ENCODE measurements at places on chromosomes 3 and 15.
A peak's percentile ranks its signal among the peaks of the same experiment; 100 is the strongest.

DNA sequence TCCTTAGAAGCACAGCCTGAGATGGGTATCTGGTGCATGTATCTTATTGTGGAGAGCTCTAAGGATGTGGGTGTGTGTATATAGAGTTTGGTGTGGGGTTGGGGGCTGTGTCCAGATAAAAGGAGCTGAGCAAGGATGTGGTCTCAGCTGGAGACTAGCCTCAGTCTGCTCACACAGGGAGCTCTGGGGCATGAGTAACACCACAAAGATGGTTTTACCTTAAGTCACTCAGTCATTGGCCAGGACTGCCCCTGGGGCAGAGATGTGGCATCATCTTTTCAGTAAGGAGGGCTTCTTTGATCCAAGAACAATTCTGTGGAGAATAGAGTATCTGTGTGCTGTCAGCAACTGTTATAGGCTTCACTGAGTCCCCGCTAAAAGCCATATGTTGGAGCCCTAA lies 163.4 kb upstream of the NUDT16 start:
- DNase-seq, result no peak
- H3K36me3 ChIP-seq, result no peaks in the 10 kb centered on the region

- H3K4me1 ChIP-seq, result peaks cover 7% of the 10 kb centered on the region
- no peak for DNase-seq
- no peak overlapping the region for H3K4me3 ChIP-seq
- no peaks in the 10 kb centered on the region for H3K27me3 ChIP-seq
These were observed 78.0 kb downstream of the MYO1E start for GRCh38 chr15:59294574-59295260.

GRCh38 chr3:127831723-127832172 lies 9.4 kb upstream of the MGLL start:
- peak; percentile 78 for DNase-seq
- H3K4me3 ChIP-seq, result no peak overlapping the region
- H3K27ac ChIP-seq, result peak overlapping the region; percentile 35
- no peaks in the 10 kb centered on the region for H3K36me3 ChIP-seq

DNA sequence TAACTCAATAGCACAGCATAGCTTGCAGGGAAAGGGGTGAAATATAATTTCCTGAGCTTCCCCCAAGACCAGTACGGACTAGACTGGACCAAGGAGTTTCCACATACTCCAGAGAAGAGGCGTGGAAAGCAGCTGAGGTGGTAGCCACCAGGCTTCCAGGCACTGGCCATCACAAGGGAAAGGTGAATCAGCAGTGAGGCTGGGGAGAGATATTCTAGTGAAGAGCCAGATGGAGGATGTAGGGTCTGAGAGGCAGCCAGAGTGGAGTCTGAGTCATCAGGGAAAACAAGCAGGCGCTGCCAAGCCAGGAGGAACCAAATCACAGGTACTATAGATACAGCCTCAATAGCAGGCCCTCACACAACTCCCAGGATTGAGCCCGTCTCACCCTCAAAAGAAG lies 9.6 kb upstream of the RASA2 start:
- no peaks in the 10 kb centered on the region for H3K36me3 ChIP-seq
- H3K27ac ChIP-seq, result no peak overlapping the region
- no peak for DNase-seq
- H3K4me1 ChIP-seq, result no peaks in the 10 kb centered on the region

DNA sequence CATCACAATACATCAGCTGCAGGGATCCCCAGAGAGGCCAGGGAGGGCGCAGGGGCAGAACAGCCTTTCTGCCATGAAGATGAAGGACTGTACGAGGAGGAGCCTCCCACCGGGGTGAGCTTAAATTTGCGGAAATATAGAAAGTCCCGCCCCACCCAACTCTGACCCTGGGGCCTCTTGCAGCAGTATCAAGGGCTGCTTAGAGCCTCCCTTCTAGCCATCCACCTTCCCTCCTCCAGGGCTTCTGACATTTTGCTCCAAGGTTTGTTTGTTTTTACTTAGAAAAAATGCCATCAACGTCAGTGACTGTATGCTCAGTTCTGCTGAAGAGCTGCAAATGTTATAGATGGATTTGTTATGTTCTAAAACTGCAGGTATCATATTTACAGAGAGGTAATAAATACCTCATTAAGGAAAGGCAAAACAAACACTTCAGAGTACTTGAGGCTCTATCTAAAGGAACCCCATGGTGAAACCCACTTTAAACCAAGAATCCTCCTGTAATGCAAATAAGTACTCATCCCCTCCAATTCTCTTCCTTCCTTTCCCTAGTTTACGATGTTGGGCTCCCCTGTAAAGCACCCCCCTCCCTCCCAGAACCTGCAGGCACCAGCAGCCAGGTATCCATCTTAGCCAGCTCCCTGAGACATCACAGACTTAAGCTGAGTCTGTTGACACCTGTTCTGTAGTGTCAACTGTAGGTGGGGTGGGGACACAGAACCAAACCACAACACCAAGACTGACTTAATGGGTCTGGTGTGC lies 30.5 kb downstream of the RFTN1 start:
- H3K36me3 ChIP-seq, result no peaks in the 10 kb centered on the region
- no peaks in the 10 kb centered on the region for H3K27me3 ChIP-seq
- H3K4me3 ChIP-seq, result no peak overlapping the region
- DNase-seq, result no peak

- no peaks in the 10 kb centered on the region for H3K27me3 ChIP-seq
- H3K4me3 ChIP-seq, result no peak overlapping the region
These were observed 1.6 kb upstream of the MCTP2 start for GRCh38 chr15:94229591-94230369.

GRCh38 chr15:70651303-70651845 lies 112.0 kb downstream of the UACA start:
- no peaks in the 10 kb centered on the region for H3K27me3 ChIP-seq
- no peaks in the 10 kb centered on the region for H3K4me1 ChIP-seq
- peaks cover 6% of the 10 kb centered on the region for H3K36me3 ChIP-seq
- H3K27ac ChIP-seq, result no peak overlapping the region
- H3K4me3 ChIP-seq, result no peak overlapping the region

DNA sequence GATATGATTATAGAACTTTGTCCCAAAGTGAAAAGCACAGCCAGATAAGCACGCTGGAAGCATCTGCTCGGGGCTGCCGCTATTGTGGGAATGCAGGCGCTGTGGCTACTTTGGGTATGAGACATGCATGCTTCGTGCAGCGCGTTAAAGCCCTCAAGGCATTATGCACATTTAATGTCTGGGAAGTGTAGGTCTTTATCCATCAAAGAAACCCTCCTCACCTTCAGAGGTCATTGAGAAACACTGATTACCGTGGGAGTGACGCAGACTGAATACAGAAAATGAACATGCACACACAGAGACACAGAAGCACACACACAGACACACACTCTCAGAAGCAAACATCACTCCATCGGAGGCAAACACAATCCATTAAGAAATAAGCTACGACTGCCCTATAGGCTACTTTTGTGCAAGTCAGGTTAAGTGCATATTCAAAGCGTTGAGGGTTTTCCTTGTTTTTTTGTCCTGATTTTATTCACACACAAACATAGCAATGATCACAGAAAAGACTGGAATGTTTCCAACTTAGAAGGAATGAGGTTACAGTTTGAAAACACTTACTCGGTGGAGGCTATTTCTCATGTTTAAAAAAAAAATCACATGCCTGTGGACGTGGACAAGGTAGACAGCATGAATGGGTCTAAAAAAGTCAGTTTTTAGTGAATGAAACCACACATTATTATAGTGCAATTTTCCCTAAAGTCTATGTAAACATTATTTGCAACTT lies 68.5 kb downstream of the PLCH1 start:
- H3K4me1 ChIP-seq, result no peaks in the 10 kb centered on the region
- DNase-seq, result no peak
- H3K4me3 ChIP-seq, result no peak overlapping the region

DNA sequence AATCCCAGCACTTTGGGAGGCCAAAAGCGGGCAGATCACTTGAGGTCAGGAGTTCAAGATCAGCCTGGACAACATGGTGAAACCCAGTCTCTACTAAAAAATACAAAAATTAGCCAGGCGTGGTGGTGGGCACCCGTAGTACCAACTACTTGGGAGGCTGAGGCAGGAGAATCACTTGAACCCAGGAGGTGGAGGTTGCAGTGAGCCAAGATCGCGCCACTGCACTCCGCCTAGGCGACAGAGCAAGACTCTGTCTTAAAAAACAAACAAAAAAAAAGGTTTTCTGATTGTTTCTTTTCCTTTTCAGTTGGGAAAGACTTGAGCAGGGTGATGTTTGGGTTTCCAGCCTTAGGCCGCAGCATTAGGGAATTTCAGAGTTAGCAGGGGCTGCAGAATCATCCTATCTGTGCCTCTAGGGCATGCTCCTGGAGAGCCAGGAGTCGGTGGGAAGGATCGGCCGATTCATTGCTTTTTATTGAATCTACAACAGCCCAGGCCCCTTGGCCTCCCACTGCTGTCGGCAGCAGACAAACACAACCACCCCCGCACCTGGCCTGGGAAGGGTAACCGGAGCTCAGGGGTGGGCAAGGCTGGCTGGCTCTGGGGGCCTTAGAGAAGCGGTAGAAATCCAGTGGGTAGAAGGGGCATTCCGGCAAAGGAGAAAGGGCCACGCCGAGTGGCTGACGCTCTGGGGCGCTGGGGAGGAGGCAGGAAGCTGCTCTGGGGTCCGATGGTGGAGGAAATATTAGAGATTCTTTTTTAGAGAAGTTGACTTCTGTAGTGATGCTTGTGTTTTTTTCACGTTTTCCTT lies 6.3 kb downstream of the CHAC1 start:
- H3K27me3 ChIP-seq, result no peaks in the 10 kb centered on the region
- no peak for DNase-seq

DNA sequence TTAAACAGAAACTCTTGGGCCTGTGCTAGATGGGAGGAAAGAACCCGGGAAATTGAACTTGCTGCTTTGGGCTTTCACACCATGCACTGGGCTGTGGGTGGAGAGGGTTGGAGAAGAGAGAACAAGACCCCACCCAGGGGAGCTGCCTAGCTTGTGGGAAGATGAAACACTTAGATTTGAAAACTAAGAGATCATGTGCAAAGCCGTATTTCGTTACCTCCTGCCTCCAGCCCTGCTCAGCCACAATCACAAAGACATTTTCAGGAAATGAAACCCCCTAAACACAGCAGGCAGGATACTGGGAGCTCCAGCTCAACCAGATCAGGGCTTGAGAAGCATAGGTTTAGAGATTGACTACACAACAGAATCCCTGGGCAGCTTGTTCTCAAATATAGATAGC lies 183.0 kb upstream of the C2CD4B start:
- no peaks in the 10 kb centered on the region for H3K36me3 ChIP-seq
- DNase-seq, result no peak
- no peaks in the 10 kb centered on the region for H3K4me1 ChIP-seq
- no peak overlapping the region for H3K4me3 ChIP-seq

DNA sequence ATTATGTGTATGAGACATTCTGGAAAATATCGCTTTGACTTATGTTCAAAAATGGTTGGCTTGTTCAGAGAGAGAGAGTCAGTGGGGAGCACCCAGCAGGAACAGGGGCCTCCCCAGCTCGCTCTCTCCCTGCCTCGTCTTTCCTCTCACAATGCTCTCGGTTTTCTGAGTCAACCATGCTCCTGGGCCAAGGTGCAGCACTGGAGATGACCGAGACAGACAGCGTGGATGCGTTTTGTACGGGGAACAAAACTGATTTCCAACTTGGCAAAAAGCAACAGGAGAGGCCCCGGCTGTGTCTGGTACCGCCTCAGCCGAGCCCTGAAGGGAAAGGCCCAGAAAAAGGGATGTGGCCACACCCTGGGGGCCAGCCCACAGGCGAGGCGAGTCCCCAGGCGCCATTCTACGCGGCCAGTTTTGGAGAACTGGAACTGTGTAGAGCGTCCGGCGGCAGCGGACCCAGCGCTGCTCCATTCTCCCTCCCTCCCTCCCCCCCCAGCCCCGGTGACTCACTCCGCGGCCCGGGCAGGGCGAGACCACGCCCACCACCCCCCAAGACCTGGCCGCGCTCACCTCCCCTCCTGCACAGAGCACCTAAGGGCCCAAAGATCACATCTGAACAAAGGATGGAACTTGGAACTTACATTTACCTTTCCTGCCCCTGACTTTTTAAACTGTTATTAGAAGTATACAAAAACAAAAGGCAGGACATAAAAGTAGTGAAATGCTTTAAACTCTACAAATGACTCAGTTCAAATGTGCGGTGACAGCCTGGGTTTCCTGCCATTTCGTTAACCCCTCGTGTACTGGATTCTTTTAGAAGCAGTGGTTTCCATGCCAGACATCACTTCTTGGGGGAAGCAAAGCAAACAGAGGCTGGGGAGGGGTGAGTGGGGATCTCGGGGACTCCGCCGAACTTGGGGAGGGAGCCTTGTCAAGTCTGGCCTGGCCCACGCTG lies 12.7 kb downstream of the ATP10A start:
- H3K4me3 ChIP-seq, result no peak overlapping the region
- H3K36me3 ChIP-seq, result no peaks in the 10 kb centered on the region
- no peak for DNase-seq
- no peaks in the 10 kb centered on the region for H3K4me1 ChIP-seq
- peak overlapping the region; percentile 69 for H3K27ac ChIP-seq
- peaks cover 8% of the 10 kb centered on the region for H3K27me3 ChIP-seq

DNA sequence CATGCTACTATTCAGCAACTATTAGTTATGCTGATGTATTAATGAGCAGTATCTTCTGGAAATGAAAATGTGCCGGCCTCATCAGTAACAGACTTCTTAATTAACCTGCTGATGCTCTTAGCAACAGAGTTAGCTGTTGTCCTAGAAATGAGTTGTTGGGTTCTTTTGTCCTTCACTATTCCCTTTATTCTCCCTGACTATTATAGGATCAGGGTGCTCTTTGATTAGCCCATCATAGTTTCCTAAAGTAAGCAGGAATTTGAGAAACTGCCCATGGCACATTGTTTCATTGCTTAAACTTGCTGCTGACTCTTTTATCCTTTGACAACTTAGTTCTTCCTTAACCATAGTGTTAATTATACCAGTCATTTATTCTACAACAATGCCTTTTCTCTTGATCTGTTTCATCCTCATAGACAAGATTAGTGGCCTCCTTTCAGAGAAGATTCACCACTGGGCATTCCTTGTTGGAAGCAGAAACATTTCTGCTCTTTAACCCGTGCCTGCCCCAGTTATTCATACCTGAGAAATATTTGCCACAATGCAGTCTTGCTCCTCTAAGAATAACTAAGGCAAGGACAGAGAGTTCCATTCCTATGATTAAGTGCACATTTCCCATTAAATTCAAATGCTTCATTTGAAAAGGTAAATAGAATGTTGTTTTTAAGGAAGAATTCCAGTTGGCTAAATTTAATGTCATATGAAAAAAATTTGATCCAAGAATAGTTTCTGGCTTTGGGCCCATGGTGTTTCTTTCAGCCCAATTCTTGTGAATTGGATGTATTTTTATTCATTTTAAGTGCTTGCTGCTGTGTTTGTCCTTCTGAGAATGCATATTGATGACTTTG lies 573.3 kb upstream of the TBL1XR1 start:
- H3K4me3 ChIP-seq, result no peak overlapping the region
- no peaks in the 10 kb centered on the region for H3K36me3 ChIP-seq
- no peaks in the 10 kb centered on the region for H3K27me3 ChIP-seq
- H3K27ac ChIP-seq, result no peak overlapping the region
- no peak for DNase-seq
- H3K4me1 ChIP-seq, result no peaks in the 10 kb centered on the region

GRCh38 chr3:37256447-37256846 lies 82.1 kb upstream of the LRRFIP2 start:
- DNase-seq, result no peak
- H3K27me3 ChIP-seq, result no peaks in the 10 kb centered on the region
- H3K36me3 ChIP-seq, result peaks cover 28% of the 10 kb centered on the region
- H3K27ac ChIP-seq, result no peak overlapping the region
- H3K4me1 ChIP-seq, result peaks cover 3% of the 10 kb centered on the region

- peaks cover 9% of the 10 kb centered on the region for H3K4me1 ChIP-seq
- H3K36me3 ChIP-seq, result no peaks in the 10 kb centered on the region
- no peak for DNase-seq
- no peak overlapping the region for H3K4me3 ChIP-seq
- no peaks in the 10 kb centered on the region for H3K27me3 ChIP-seq
These were observed 46.4 kb downstream of the TMEM44 start for GRCh38 chr3:194586836-194587235.

All from liver (tissue), 10 donors.